GM13976 (cell line): ENCODE measurements at places on chromosomes 16 and 17.

GRCh38 chr17:47670064-47670463 is 20.3 kb downstream of the KPNB1 start:
- no peak for DNase-seq

GRCh38 chr16:71201556-71201955 is 29.0 kb downstream of the HYDIN start:
- no peak for DNase-seq

- DNase-seq: no peak
Measured at GRCh38 chr17:36641331-36641876, 40.0 kb downstream of the MRM1 start.

- no peak for DNase-seq
Measured at GRCh38 chr16:50506543-50506937, 41.7 kb upstream of the NKD1 start.

DNA sequence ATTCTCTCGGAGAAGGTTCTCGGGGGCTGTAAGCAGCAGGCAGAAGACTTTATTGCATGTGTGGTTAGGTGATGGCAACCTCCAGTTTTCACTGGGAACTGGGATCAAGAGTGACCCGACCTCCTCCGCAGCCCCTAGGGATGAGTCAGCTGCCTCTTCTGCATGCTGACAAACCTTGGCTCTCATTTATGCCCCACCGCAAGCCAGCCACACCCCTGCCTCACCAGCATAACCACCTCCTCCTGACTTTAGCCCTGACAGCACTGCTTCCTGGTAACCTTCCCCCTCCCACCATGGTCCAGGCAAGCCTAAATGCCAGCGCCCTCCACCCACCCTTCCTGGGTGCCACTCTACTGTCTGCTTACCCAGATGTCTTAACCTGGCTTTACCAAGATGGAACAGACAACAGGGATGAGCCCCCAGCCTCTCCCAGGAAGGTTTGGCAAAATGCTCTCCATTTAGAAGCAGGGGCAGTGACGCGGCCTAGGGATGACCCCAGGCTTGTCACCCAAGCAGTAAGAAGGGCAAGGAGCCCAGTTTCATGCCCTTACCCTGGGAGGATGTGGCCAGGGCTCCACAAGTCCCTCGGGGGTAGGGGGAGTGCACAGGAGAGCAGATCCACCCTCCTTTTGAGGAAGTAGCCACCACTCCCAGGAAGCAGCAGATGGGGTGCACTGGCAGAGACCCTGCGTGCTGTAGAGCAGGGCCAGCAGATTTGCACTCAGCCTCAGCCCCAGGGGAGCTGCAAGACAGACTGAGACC is 73.5 kb downstream of the GOSR1 start:
- no peak for DNase-seq

- DNase-seq: peak; percentile 70
Measured at GRCh38 chr16:80656711-80657150, 115.9 kb downstream of the DYNLRB2 start.

- DNase-seq: peak; percentile 83
Measured at GRCh38 chr16:1105888-1106620, 10.0 kb upstream of the C1QTNF8 start.

- DNase-seq: no peak
Measured at GRCh38 chr16:2511128-2511800, 2.5 kb upstream of the ATP6V0C start.

DNA sequence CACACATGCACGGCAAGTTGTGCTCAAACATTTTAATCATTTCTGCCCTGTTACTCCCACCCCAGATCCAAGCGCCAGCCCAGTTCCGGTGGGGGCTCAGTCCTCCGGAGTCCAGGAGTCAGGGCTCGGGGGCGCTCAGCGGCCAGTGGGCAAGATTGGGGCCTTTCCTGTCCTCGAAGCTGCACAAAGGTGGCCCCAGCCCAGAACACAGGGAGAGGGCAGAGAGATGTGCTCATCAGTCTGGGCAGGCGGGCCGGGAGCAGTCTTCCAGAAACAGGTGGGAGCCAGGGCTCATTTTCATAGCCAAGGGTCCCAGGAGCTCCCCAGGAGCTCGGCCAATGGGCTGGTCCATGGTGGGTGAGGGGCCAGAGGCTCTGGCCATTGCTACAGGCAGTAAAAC is 4.1 kb downstream of the PRSS8 start:
- DNase-seq: no peak

DNA sequence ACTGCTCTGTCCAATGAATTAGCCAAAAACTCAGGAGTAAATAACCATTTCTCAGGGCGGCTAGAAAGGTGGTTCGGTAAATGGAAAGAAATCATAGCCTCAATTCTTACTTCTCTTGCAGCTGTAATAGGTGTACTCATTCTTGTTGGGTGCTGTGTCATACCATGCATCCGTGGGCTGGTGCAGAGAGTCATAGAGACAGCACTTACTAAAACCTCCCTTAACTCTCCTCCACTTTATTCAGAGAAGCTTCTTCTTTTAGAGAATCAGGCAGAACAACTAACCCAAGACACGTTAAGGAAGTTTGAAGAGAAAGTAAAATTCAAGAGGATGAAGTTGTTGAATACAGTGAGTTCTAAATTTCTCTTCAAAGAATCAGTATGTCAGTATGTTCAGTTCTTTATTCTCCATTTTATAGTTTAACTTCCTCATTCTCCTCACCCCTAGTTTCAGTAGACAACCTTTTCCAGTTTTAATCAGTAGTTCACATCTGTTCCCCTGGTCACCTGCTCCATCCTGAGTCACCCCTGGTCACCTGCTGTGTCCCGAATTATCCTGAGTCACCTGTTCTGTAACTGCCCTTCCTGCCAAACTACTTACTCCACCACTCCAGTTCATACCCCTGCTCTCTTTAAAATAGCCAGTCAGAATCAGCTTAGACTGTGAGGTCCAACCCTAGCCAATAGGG is 85.9 kb downstream of the EMP2 start:
- no peak for DNase-seq

DNA sequence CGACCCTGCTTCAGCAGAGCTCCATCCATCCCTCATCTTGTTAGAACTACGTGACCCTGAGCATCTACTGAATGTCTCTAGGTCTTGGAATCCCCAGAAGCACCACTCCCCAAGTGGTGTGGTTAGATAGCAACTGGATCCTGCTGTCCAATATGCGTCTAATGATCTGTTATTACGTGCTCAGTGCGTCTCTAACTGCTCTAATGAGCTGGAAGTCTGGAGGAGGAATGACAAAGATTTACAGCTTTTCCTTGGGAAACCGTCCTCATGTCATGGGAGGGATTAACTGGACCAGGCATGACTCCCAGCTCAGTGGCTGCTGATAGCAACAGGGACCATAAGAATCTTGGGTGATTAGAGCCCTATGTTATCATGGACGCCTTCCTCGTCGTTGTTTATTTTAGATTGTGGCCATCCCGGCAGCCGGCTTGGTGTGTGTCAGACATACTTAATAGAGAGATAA is 150.9 kb downstream of the HS3ST3B1 start:
- no peak for DNase-seq

GRCh38 chr17:79630821-79631639 is 20.2 kb upstream of the RBFOX3 start:
- DNase-seq: no peak

GRCh38 chr16:69346683-69347082 is 4.9 kb downstream of the TMED6 start:
- no peak for DNase-seq

GRCh38 chr16:11698271-11698689 is 30.0 kb downstream of the SNN start:
- no peak for DNase-seq

DNA sequence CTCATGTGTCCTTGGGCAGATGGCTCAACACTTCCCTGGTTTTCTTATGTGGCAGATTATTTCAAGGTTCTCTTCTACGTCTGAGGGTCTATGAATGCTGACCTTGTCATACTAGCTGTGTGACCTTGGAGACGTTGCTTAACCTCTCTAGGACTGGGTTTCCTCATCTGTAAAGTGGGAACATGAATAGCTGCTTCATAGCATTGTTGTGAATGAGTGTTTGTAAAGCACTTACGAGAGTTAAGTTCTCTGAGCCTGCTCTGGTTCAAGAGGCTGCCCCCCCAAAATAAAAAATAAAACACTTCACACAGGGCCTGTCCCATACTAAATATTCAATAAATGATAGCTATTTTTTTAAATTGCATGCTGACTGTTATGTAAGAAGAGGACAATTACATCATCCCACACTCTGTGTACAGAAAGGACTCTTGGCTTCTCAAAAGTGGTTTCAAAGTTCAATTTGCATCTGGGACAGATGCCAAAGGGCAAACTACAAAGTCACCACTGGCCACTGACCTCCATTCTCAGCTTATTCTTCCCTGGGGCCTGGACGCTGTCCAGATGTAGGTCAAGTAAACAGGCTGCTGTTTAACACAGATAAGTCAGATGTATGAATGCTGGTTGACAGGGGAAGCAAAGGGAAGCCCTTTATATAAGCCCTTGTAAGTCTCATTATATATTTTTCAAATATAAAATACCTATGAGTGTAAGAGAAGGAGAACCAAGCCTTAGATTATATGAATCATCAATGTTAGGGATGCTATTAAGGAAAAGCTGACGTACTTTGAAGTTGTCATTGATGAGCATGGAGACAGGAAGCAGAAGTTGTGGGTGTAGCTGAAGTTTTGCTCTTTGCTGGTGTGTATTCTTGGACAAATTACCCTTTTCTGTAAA is 15.4 kb upstream of the NDEL1 start:
- no peak for DNase-seq

DNA sequence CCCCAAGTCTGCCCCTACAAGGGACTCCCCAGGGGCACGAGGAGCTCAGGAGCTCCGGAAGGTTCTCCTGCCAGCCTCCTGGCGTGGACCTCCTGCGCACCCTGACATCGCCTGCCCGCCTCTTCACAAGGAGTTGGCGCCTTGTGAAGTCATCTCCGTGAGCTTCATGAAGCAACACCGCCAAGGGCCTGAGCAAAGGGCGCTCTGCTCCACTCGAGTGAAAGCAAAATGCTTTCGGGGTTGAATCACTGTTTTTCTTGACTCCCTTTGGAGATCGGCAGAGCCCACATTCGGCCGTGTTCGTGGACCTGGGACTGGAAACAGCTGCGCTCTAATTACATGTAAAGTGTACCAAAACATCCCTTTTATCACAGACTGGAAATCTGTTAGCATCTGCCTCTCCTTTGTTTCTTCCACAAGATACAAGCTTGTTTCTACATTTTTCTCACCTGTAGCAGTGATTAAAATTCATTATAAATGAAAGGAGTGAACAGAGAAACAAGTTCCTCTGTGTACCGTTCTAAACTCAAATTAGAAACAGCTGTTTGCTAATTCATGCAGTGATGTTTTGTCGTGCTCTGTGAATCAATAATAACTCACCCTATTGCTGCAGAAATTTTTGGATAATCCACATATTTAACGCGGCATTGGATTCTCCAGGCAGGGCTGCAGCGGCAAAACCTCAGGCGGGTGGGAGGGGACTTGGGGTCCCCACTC is 203.3 kb downstream of the ZNF423 start:
- no peak for DNase-seq
